ENCODE measurements at places on chromosomes 6 and 20. TPM values are rescaled to one million over a fixed set of nuclear protein-coding genes. Genes with fewer than 3 reads are reported as not detected.

The NKAPL gene
- total RNA-seq = not detected

DNA sequence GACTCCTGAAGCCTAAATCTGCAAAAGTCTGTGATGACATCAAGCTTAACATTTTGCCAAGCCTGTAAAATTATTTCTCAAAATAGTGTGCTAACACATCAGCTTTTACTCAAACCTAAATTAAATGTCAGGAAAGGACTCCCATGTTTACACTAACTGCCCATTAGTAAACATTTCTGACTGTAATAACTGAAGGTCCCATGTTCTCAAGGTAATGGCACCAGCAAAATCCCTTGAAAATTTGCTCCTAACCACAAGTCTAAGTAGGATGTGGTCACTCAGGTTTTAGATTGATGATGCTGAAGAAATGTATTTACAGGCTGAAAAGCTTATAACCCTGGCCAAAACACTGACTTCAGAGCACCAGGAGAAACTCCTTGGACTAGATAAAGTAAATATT is 33.0 kb downstream of the BACH2 start:
- H3K4me1 ChIP-seq = peaks cover 8% of the 10 kb centered on the region
- H3K27ac ChIP-seq = no peak overlapping the region
- no peak overlapping the region for H3K4me3 ChIP-seq
- no peaks in the 10 kb centered on the region for H3K27me3 ChIP-seq

The CCM2L gene
- 0.14 TPM for total RNA-seq

GRCh38 chr6:53767941-53768340 is 26.9 kb upstream of the LRRC1 start:
- no peaks in the 10 kb centered on the region for H3K27me3 ChIP-seq
- H3K27ac ChIP-seq = no peak overlapping the region
- H3K4me3 ChIP-seq = no peak overlapping the region

The METTL24 gene
- 3.6 TPM for total RNA-seq

The TUBB2A gene
- total RNA-seq = 167 TPM

The PGC gene
- total RNA-seq = not detected
